ENCODE measurements at places on chromosomes 4 and X.

DNA sequence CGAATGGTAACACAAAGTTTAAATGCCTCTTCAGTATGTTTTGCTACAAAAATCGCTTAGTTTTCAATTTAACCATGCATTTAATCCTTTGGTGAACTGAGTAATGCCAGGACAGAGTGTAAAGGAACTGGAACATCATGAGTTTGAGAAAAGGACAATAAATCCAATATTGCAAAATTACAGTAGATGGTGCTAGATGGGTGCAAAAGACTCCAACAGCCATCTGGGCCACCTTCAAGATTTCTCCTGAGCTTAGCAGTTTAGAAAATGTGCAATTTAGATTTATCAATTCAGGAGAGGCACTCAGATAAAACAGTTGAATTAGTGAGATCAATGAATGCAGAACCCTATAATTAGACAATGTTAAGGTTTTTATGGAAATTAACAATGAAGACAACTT, 33.2 kb upstream of the MID1IP1 start:
- DNase-seq = peak; percentile 2

DNA sequence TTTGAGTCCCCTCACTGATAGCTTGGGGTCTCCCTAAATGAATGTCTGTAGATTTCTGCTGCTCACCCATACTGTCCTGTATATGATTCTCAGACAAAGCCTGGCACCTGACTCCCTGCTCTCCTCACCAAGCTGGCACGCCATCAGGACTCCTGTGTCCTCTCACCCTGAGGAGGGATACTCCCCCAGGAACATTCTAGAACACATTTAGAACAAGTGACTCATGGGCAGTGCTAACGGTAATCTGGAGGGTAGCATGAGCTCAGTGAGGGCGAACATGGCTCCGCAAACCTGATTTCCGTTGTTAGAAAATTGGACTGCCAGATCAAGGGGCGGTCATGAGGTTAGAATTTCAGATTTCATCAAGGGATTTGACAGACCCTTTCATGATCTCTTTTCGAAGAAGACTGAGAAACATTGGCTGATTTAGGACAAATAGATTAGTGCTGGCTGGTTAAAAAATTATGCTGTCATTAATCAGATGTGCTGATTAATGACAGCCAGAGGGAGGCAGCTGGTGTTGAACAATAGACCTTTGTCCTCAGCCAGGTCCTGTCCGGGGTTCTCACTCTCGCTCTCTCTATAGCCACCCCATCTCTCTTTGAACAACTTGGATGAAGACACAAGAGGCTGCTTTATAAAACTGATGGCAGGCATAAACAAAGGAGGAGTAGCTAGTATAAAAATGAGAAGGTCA, 244.3 kb downstream of the PTTG2 start:
- no peak for DNase-seq

- no peak for DNase-seq
These were observed 45.4 kb downstream of the EDNRA start for GRCh38 chr4:147526272-147526654.

- DNase-seq = no peak
These were observed 40.0 kb upstream of the DYNLT3 start for GRCh38 chrX:37887347-37887746.

- no peak for DNase-seq
These were observed 52.8 kb upstream of the TEX13A start for GRCh38 chrX:105273326-105273725.

DNA sequence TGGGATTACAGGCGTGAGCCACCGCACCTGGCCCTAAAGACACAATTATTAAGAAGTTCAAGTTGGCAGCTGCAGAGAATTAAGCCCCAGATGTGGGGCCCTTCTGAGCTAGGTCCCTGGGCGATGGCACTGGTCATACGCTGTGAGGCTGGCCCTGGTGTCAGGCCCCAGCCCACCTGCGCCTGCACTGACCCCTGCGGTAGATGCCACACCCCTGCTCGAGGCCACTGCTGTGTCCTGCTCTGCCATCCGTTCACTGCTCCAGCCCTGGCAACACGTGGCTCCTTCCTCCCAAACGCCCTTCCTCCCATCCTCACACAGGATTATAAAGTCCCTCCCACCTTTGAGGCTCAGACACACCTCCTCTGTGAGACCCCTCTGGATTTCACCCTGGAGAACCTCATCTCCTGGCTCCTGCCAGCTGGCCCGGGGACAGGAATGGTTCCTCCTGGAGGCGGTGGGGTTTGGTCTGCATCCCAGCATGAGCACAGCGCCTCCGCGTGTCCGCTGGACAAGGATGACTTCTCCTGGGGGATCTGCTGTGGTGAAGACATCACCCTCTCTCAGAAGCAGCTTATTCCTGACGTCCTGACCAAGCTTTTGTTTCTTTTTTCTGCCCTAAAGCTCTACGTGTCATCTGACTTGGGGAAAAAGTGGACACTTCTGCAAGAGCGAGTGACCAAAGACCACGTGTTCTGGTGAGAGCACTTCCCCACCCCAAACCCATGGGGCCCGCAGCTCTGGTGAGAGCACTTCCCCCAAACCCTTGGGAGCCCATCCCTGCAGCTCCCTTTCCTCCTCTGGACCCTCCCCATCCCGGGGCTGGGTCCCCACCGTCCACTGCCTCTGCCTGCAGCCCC, 219.0 kb upstream of the PSAPL1 start:
- no peak for DNase-seq

GRCh38 chr4:150126864-150127203, 48.6 kb downstream of the DCLK2 start:
- DNase-seq = peak; percentile 39

- DNase-seq = no peak
These were observed 18.7 kb downstream of the PIGG start for GRCh38 chr4:517806-518070.

DNA sequence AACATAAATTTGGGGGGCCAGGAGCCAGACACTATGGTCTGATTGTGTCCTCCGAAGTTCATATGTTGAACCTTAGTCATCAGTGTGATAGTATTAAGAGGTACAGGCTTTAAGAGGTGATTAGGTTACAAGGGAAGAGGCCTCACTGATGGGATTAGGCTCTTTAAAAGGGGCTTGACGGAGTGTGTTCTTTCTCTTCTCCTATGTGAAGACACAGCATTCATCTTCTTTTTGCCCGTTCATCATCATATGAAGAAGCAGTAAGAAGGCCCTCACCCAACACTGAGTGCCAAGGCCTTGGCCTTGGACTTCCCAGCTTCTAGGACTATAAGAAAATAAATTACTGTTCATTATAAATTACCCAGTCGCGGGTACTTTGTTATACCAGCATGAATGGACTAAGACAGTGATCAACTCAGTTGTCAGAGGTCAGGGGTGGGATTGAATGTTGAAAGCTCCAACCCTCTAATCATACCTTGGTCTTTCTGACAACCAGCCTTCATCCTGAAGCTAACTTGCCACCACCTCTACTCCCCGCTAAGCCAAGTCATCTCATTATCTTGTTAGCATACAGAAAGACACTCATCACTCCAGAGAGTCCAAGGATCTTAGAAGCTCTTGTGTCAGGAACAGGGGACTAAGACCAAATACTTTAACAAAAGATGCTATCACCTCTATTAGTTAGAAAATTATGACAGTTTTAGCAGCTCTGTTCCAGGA, 543.4 kb upstream of the DIPK2B start:
- no peak for DNase-seq

GRCh38 chr4:99473131-99473530, 37.7 kb upstream of the C4orf17 start:
- no peak for DNase-seq

DNA sequence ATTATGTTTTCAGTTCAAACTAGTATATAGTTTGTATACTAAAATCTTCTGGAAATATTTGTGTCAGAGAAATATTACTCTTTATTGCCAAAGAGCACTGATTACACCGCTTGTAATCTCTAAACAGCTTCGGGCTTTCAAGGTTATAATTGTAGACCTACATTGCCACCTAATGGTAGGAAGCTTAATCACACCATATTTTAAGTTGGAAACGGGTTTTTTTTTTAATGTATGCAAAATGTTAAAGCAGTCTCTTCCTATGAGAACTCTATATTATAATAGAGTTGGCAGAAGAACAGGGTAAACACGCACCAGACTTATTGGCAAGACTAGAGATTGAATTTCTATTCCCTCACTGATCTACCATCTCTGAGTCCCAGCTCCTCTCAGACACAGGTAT, 19.5 kb upstream of the NFXL1 start:
- peak; percentile 29 for DNase-seq
